ENCODE measurements at places on chromosomes 6 and 20. TPM values are rescaled to one million over a fixed set of nuclear protein-coding genes. Genes with fewer than 3 reads are reported as not detected.

- H3K36me3 ChIP-seq: no peaks in the 10 kb centered on the region
- no peak overlapping the region for H3K4me3 ChIP-seq
- H3K27me3 ChIP-seq: no peaks in the 10 kb centered on the region
These were observed 80.9 kb upstream of the PHACTR2 start for GRCh38 chr6:143596866-143597265.

The SLC22A2 gene
- total RNA-seq: not detected

DNA sequence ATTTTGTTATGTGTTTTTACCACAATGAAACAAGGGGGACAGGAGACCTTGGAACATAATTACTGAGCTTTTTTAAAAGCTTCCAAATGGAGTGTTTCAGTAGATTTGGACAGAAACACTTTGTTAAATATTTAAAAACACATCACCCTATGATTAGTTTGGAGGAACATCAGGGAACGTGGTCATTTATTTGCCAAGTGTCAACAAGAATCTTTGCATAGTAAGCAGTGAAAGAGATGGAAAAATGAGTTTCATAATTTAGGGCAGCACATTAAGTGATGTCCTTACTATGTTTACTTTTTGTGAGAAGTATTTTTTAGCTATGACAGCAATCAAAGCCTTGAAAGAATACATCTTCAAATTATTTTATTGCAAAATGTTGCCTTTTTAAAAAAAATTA is 82.6 kb downstream of the PROKR2 start:
- H3K27ac ChIP-seq: no peak overlapping the region
- no peaks in the 10 kb centered on the region for H3K27me3 ChIP-seq
- no peaks in the 10 kb centered on the region for H3K4me1 ChIP-seq
- H3K36me3 ChIP-seq: no peaks in the 10 kb centered on the region
- DNase-seq: no peak
- no peak overlapping the region for H3K4me3 ChIP-seq

GRCh38 chr6:44010411-44011349 is 116.6 kb downstream of the MRPL14 start:
- H3K27me3 ChIP-seq: peaks cover 3% of the 10 kb centered on the region
- H3K36me3 ChIP-seq: no peaks in the 10 kb centered on the region
- no peak for DNase-seq
- no peaks in the 10 kb centered on the region for H3K4me1 ChIP-seq
- no peak overlapping the region for H3K27ac ChIP-seq

- no peaks in the 10 kb centered on the region for H3K4me1 ChIP-seq
- no peaks in the 10 kb centered on the region for H3K27me3 ChIP-seq
These were observed 54.3 kb upstream of the SLC2A12 start for GRCh38 chr6:134106702-134107101.

Data from CD8-positive, alpha-beta memory T cell (primary cell).